ENCODE measurements at places on chromosomes 1 and 21. TPM values are rescaled to one million over a fixed set of nuclear protein-coding genes. Genes with fewer than 3 reads are reported as not detected.

CELA3A gene
- not detected for total RNA-seq

CYP2J2 gene
- 69.2 TPM for total RNA-seq

RXRG gene
- 2.2 TPM for total RNA-seq

LCE1B gene
- not detected for total RNA-seq

SELENON gene
- 46.3 TPM for total RNA-seq

SLC45A3 gene
- 6.6 TPM for total RNA-seq

SMCP gene
- not detected for total RNA-seq

PRAMEF25 gene
- not detected for total RNA-seq

PTAFR gene
- 2.2 TPM for total RNA-seq

FALEC gene
- not detected for total RNA-seq

CRYAA gene
- total RNA-seq = not detected

CMPK1 gene
- 81.0 TPM for total RNA-seq

C8B gene
- total RNA-seq = not detected

TNFRSF25 gene
- 10.8 TPM for total RNA-seq

LRRC47 gene
- total RNA-seq = 57.5 TPM

NIBAN1 gene
- 397 TPM for total RNA-seq

ANGPTL3 gene
- not detected for total RNA-seq

C1QA gene
- 86.5 TPM for total RNA-seq

SZRD1 gene
- total RNA-seq = 109 TPM

TSNAX gene
- total RNA-seq = 26.7 TPM

CYYR1 gene
- total RNA-seq = 27.5 TPM

RGS13 gene
- not detected for total RNA-seq

AGT gene
- 54.9 TPM for total RNA-seq

OLIG1 gene
- 0.62 TPM for total RNA-seq

CFAP45 gene
- 1.7 TPM for total RNA-seq

BRINP3 gene
- 0.10 TPM for total RNA-seq

AKNAD1 gene
- not detected for total RNA-seq

Measured in left ventricle myocardium superior (tissue), 1 donor.